ENCODE measurements at places on chromosomes 5 and 9. TPM values are rescaled to one million over a fixed set of nuclear protein-coding genes. Genes with fewer than 3 reads are reported as not detected.

GRCh38 chr5:155027993-155028629, 14.6 kb downstream of the KIF4B start:
- no peak for DNase-seq

GRCh38 chr5:5492087-5492933, 69.8 kb downstream of the ICE1 start:
- DNase-seq, result no peak

GRCh38 chr5:132473668-132474067, 16.9 kb downstream of the IRF1 start:
- DNase-seq, result no peak

GRCh38 chr5:1792842-1793266, 6.8 kb downstream of the MRPL36 start:
- no peak for DNase-seq

The FCN1 gene
- total RNA-seq, result 5.7 TPM

The SPINK13 gene
- not detected for total RNA-seq

- no peak for DNase-seq
Observed at GRCh38 chr5:174729075-174729680, 4.8 kb downstream of the MSX2 start.

DNA sequence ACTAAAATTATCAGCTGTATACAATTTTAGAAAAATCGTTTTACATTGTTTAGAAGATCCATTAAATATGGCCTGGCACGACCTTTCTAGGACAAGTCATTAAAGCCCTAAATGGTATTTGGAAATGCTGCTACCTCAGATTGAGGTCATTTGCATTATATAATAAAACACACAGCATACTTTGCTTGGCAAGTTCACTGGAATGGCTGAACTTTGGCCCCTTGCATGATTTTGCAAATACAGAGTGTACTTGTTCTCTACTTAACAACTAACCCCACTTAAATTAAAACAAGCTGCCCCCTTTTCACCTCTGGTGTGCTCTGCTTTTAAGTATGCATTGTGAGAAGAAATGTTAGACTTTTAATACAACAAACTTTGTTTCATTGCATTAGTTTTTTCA, 860.1 kb downstream of the PTPRD start:
- no peak for DNase-seq

DNA sequence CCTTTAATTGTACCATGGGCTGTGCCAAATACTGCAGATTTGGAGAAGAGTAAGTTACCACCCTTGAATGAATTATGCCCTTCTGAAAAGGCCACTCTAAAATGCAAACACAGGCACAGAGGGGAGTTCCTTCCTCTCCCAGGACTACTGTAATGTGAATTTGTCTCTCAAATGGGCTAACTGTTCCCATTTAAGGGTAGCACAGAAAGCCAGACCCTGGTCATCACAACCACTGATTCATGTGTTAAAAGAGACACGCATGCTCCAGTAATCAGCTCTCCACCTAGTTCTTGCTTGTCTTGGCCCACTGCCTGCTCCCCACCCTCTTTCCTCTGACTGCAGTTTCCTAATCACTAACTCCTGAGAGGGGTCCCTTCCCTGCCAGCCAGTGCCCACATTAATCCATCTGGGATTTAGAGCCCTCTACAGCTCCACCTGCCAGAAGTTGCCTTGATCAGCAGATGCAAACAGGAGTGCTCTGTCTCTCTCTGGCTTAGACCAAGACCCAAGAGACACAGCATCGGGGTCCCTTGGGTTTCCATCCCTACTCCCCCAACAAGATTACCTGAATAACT, 382.4 kb downstream of the TMEM167A start:
- DNase-seq, result no peak

The TMEM174 gene
- not detected for total RNA-seq

- no peak for DNase-seq
Observed at GRCh38 chr9:20512106-20512505, 110.2 kb downstream of the MLLT3 start.

The PCDHGA8 gene
- total RNA-seq, result 3.7 TPM

GRCh38 chr5:33241802-33242201, 199.0 kb upstream of the TARS1 start:
- DNase-seq, result peak; percentile 22

- DNase-seq, result no peak
Observed at GRCh38 chr5:151580239-151580638, 10.9 kb downstream of the FAT2 start.

The ARL14EPL gene
- not detected for total RNA-seq

The TLX3 gene
- not detected for total RNA-seq

DNA sequence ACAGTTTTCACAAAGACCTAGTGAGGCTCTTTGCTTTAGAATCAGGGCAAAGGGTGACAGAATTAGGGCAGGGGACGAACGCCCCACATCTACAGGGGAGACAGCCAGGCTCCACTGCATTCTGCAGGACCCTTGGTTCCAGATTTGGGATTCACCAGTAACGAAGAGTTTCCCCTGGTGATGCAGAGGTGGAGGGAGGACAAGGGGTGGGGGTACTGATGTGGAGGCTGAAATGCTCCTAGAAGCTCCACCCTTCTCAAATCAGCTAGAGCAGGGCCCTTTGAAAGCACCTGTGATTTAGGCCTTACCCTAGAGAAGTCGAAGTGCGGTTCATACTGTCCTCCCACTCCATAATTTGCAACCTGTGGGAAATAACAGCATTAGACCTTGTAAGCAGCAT, 29.1 kb downstream of the P4HA2 start:
- no peak for DNase-seq

- peak; percentile 38 for DNase-seq
Observed at GRCh38 chr9:71783120-71783523, 14.8 kb upstream of the CEMIP2 start.

The BHMT2 gene
- 21.5 TPM for total RNA-seq

The IL9 gene
- not detected for total RNA-seq

GRCh38 chr9:3804103-3804502, 278.3 kb upstream of the RFX3 start:
- DNase-seq, result no peak

DNA sequence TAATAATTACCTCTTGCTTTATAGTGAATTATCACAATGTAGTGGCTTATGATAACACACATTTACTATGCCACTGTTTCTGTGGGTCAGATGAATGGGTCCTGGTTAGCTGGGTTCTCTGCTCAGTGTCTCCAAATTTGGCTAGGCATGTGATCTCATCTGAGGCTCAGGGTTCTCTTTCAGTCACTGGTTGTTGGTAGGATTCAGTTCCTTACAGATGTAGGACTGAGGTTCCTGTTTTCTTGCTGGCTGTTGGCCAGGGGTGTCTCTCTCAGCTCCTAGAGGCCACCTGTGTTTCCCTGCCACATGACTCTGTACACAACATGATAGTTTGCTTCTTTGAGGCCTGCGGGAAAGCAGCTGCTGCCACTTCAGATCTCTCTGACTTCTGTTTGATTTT, 7.1 kb downstream of the NFX1 start:
- DNase-seq, result no peak

The PCDHB7 gene
- 1.7 TPM for total RNA-seq

GRCh38 chr5:16709691-16710433, 93.1 kb upstream of the RETREG1 start:
- DNase-seq, result no peak

DNA sequence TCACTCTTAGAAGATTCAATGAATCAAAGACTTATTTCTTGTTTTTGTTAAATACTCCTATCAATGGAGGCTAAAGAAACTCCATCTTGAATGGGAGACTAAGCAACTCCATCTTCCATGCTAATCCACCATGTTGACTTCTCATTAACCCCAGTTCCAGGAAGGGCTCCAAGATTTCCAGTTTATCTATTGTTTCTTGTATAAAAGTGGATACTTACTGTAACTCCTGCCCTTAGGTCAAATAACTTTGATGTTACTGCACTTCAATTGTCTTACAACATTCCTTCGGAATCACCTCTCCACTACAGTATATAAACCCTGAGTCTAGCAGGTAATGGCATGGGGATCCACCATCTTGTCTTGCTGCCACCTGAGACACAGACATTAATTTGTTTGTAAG, 63.0 kb downstream of the PUM3 start:
- DNase-seq, result no peak

The DYNC2I2 gene
- total RNA-seq, result 20.3 TPM

DNA sequence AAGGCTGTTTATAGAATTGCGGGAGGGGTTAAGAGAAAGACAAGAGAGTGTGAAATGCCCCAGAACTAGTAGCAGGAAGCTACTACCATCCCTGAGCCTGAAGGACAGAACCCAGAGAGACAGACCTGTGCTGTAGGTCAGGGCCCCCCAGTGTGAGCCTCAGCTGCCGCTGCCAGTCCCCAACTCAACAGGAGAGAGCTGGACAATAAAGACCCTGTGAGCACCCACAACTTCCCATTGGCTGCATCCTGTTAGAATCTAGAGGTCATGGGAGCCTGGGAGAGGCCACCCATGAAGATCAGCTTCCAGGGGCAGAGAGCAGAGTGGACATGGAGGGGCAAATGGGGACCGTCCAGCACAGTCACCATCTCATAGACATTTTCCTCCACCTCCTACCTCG, 127.2 kb upstream of the GABRP start:
- no peak for DNase-seq

The TMEM252 gene
- total RNA-seq, result 0.18 TPM

- no peak for DNase-seq
Observed at GRCh38 chr5:100472091-100472490, 63.1 kb upstream of the FAM174A start.

GRCh38 chr5:71645030-71645429, 57.9 kb downstream of the MCCC2 start:
- DNase-seq, result no peak

DNA sequence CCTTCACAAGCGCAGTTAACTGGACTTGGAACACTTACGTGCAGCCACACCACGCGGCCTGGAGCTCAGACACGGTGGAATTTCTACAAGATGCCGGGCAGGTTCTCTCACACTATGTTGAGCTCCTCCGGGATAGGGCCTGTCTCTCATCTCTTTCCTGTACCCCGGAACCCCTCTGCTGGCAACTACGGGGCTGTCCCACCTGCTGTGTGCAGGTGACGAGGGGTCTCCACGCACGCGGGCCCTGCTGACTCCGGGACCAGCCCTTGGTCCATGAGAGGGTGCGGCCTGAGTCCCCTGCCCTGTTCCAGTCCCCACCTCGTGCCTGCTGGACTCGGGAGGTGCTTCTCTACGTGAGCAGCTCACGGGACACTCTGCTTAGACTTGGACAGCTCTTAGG, 40.1 kb downstream of the SLC6A3 start:
- DNase-seq, result no peak

The WDR31 gene
- 5.7 TPM for total RNA-seq

The AGXT2 gene
- not detected for total RNA-seq

- DNase-seq, result no peak
Observed at GRCh38 chr9:130664251-130665028, at the start of gene PRDM12. TSS of gene PRDM12 (plus strand) at chr9:130664594. CDS start at chr9:130664654, 60 bp downstream.

GRCh38 chr5:11609570-11610303, 294.5 kb downstream of the CTNND2 start:
- DNase-seq, result no peak

GRCh38 chr9:129124506-129125069, 13.4 kb downstream of the PTPA start:
- no peak for DNase-seq

- DNase-seq, result no peak
Observed at GRCh38 chr9:73183917-73184861, 32.5 kb downstream of the ANXA1 start.

GRCh38 chr5:92581690-92582089, 999.3 kb downstream of the NR2F1-AS1 start:
- DNase-seq, result no peak

The PCDHA13 gene
- 0.27 TPM for total RNA-seq

The SPATA31A3 gene
- total RNA-seq, result not detected

- no peak for DNase-seq
Observed at GRCh38 chr9:90552317-90552716, 90.3 kb downstream of the DIRAS2 start.

The TXN gene
- 63.8 TPM for total RNA-seq

The STKLD1 gene
- 0.77 TPM for total RNA-seq

DNA sequence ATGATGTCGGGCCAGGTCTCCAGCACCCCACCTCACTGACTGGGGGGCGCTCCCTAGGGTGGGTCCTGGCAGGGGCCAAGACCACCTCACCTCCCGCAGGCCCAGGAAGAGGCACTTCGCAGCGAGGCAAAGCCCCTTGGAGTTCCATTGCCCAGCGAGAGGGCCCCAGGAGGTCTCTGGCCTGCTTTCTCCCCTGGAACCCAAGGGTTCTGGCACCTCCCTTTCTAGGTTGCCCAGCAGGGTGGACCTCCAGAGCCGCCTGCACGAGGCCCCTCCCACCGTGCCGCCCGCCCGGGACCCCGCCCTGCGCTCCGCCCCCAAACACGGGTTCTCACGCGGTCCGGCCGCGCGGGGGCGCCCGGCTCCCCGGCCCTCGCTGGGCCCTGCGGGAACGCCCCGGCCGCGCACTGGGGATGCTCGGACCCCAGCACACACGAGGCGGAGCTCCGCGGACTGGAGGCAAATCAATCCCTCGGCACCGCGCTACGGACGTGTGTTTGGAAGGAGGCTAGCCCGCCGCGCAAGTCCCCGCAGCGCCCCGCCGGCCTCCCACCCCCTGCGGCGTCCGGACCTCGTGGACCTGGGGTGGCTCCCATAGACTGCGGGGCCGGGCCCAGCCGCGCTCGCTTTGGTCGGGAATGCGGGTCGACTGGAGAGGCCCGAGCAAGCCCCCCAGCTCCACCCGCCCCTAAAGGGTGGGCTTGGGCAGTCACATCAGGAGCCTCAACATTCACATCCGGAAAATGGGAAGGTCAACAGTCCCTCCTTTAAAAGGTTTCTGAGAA, 99.5 kb upstream of the LMX1B start:
- DNase-seq, result peak; percentile 80

The ZNG1A gene
- total RNA-seq, result 15.6 TPM

GRCh38 chr5:179268966-179269693, 76.1 kb downstream of the ADAMTS2 start:
- no peak for DNase-seq

GRCh38 chr5:170266570-170267381, 30.8 kb downstream of the LCP2 start:
- no peak for DNase-seq

DNA sequence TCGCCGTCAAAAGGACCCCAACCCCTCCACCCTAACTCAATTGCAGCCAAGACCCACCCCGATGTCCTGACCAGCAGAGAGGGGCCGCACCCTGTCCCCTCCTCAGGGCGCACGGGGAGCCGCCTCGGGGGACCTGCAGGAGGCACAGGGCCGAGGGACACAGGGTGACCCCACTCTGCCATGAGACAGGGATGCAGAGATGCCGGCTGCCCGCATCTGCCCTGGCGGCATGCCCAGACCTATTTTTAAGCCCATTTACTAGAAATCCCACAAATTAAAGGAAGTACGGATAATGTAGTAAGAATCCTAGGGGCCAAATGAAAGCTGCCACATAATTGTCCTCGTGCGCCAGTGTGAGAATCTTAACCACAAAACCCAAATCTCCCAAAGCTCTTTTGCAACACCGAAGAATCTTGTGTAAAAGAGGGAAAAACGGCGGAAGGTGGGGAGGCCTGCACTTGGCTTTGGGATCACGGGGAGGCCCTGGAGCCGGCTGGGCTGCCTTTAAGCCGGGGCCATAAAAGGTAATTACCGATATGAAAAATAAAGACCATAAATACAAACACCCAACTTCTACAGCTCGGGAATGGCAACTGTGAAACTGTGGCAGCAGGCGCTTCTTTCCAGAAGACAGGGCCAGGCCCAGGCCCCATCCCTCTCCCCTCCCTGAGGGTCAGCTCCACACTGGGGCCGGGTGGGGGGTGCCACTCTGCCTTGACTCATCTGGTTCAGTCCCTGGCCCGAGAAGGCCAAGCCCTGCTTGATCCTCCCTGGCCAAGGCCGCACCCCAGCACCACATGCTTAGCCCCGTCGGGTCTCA, 35.0 kb downstream of the NACC2 start:
- DNase-seq, result no peak

- DNase-seq, result no peak
Observed at GRCh38 chr5:98424681-98425450, 348.6 kb upstream of the RGMB start.

GRCh38 chr5:13427827-13428557, 516.5 kb downstream of the DNAH5 start:
- DNase-seq, result no peak

- DNase-seq, result no peak
Observed at GRCh38 chr5:178516504-178517235, 73.5 kb downstream of the COL23A1 start.
